ENCODE measurements at places on chromosomes 1 and 21. TPM values are rescaled to one million over a fixed set of nuclear protein-coding genes. Genes with fewer than 3 reads are reported as not detected.

DNA sequence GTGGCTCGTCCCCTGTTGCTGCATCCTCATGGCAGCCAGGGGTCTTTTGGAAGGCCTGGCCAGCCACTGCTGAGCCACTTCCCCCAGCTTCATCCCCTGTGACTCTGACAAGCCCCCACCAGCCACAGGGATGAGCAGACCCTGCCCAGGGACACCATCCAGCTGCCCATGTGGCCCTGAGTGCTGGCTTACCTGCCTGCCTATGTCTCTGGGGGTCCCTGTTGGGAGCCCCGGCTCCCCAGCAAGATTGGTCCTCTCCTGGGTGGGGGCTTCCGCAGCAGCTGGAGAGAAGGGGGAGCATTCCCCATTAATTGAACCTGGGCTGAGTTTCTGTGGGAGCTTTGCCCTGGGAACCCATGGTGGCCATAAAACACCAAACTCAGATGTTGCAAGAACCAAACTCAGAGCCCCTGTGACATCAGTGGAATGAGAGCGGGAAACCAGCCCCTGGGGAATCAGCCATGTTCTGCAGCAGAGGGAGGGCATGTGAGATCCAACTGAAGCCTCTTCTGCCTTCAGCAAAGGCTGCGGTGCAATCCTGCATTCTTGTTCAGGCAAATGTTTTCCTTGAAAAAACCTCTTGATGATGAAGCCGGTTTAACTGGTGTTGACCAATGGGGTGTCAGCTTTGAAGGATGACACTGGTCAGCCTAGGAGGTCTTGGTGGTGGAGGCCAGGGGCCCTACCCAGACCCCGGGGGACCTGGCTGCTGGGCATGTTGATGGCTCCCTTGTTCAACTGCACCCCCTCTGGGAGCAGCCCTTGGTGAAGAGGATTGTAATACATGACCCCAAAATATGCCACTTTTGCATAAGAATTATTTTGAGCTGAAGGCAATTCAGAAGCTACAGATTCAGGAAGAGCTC lies 28.3 kb upstream of the COL18A1 start:
- no peak for DNase-seq

The HSD11B1 gene
- total RNA-seq = 11.4 TPM

The HPCAL4 gene
- 2.6 TPM for total RNA-seq

The COL11A1 gene
- not detected for total RNA-seq

The SMPDL3B gene
- total RNA-seq = 0.93 TPM

Data from activated CD4-positive, alpha-beta memory T cell treated with anti-CD3 and anti-CD28 coated beads, Interleukin-2, amount 10 ng/mL, durations not matched to agents 7 days and 5 days (primary cell).